Fibroblast of skin of scalp (primary cell): ENCODE measurements at places on chromosomes 1 and 21.

- peak; percentile 71 for DNase-seq
Measured at GRCh38 chr1:222920169-222920568, 105.3 kb downstream of the DISP1 start.

DNA sequence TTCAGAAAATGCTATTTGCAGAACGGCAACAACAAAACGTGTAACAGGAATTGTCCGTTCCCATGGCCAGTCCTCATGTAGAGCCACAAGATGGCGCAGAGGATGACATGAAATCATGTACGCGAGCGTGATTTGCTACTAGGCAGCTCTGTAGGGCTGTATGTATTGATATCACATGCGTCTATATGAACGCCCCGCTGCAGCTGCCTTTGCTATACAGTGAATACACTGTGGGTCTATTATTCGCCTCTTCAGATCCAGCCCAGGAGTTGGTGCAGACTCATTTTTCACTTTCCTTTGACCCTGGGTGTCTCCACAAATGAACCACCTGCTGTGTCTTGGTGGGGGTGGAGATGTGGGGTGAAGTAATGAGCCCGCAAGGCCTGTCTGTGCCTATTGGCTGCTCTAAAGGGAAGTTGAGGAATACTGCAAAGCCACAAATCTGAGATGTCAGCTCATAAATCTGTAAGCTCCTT is 361.5 kb downstream of the KIF26B start:
- peak; percentile 36 for DNase-seq

GRCh38 chr1:220921498-220921897 is 42.3 kb downstream of the HLX start:
- no peak for DNase-seq

DNA sequence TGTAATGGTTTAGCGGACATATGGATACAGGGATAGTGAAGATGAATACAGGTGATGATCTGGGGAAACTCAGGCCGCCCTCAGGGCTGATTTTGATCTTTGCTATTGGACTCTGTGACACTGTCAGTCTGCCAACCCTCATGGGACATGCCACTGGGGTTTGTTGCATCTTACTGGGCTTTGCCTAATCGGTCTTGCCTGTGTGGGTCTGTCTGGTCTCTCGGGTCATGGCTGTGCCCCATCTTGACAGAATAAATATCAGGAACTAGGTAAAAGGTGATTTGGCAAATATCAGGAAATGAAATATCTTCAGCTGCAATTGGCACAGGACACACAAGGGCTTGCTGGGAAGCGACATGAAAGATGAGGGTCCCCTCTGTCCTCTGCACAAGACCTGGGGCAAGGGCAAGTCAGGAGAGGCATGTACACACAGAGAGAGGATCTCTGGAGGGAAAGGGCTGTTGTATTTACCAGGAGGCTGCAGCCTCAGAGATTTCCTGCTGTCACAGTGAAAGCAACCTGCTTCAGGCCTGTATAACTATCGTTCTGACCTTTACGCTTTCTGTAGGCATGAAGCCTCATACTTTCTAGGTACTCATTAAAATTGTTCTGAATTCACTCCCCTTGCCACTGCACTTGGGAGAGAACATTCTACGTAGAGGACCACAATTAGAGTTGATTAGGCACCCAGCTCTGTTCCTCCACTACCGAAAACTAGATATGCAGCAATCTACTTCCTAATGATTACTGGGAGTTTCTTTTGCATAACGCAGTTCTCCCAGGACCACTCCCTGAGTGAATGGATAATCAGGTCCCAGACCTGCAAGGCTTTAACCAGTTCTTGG is 52.0 kb upstream of the GADD45A start:
- no peak for DNase-seq

GRCh38 chr1:16091296-16091695 is 17.8 kb upstream of the FAM131C start:
- no peak for DNase-seq

DNA sequence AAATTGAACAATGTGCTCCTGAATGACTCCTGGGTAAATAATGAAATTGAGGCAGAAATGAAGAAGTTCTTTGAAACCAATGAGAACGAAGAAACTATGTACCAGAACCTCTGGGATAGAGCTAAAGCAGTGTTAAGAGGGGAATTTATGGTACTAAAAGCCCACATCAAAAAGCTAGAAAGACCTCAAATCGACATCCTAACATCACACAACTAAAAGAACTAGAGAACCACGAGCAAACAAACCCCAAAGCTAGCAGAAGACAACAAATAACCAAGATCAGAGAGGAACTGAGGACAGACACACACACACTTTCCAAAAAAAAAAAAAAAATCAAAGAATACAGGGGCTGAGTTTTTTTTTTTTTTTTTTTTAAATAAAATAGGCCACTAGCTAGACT is 564.2 kb downstream of the SMYD3 start:
- no peak for DNase-seq

DNA sequence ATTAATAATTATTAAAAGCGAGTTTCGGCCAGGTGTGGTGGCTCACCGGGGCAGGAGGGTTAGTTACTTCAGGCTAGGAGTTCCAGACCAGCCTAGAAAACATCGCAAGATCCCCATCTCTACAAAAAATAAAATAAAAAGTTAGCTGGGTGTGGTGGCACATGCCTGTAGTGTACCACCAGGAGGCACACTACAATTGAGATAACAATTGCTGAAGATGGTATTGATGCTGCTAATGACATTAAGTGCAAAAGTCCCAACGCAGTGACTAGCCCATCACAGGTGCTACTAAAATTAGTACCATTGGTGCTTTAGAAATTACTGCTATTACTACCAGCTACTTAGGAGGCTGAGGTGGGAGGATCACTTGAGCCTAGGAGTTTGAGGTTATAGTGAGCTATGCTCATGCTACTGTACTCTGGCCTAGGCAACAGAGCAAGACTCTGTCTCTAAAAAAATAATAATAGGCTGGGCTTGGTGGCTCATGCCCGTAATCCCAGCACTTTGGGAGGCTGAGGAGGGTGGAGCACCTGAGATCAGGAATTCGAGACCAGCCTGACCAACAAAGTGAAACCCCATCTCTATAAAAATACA is 156.6 kb downstream of the GREM2 start:
- DNase-seq: peak; percentile 29

DNA sequence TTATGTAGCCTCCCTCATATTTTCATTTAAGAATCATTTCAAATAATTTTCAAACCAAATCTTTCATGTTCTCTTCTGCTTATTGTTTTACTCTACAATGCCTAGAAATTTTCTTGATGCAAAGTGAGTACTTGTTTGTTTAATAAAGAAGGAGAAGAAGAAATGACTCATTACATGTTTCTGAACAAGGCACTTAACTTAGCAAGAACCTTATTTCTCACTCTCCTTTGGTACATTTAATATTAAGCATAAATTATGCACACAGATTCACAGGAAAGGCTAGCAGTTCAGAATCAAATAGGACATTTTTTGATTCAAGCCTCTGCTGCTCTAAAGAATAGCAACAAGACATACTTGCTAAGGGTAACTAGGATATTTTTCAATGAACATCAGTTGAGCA is 9.1 kb downstream of the SCYL3 start:
- DNase-seq: no peak

DNA sequence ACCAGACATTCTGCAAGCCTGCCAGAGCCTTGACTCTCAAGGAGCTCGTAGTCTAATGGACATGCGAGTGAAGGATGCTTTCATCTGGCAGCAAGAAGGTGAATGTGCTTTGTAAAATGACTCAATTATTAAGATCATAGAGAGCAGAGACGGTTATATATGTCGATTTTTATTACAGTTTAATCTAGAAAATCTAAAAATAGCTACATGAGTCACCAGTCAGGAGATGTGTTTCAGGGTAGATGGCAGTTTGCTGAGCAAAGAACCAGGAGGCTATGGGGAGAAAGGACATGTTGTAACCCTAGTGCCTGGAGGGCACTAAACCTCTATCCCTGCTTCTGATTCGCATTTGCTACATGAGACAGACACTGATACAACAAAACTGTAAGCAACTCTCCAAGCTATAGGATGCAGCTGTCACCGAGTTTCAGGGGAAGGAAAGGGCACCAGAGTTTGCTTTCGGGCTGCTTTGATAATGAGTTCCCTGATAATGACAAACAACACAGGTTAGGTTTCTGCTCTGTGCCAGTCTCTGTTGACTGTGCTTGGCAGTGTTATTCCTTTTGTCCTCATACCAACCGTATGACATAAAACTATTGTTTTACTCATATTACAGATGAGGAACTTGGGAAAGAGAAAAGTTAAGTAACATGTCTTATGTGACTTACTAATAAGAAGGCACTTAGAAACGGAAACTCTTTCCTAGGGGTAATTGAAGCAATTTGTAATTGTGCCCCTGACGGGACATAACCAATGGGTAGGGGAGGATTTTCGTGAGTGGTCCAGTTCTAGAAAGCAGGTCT is 43.2 kb downstream of the C1orf198 start:
- DNase-seq: peak; percentile 68

DNA sequence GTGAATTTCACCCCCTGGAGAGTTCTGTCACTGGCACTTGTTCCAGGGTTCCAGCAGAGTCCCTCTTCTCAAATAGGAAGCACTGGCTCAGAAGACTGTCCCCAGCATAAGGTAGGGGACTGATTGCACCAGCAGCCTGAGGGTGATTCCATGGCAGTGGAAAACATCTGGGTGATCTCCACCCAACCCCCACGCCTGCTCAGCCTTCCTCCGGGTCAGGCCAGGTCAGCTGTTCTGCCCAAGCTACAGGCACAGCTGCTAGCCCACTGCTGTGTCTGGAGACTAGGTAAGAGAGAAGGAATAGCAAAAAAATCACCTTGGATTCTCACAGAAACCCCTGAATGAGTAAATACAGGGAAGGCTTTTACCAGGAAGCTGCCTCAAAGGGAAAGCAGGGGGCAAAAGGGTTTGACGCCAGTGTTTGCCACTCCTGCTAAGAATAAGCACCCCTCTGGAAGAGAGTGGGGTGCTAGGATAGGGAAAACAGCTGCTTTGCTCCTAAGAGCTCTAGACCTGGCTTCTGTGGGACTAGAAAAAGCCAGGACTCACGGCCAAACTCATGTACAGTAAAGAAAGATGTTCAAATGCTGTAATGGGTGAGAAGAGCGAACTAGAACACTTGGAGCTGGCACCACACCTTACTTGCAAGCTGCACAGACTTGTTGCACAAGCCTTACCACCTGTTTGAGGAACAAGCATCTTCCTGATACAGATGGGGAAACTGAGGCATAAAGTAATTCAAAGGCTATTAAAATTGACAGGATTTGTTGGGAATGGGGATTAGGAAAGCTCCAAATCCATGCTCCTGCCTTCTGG is 1.0 kb upstream of the DENND2D start:
- DNase-seq: no peak

GRCh38 chr1:74531796-74532195 is 19.4 kb upstream of the LRRC53 start:
- DNase-seq: no peak

DNA sequence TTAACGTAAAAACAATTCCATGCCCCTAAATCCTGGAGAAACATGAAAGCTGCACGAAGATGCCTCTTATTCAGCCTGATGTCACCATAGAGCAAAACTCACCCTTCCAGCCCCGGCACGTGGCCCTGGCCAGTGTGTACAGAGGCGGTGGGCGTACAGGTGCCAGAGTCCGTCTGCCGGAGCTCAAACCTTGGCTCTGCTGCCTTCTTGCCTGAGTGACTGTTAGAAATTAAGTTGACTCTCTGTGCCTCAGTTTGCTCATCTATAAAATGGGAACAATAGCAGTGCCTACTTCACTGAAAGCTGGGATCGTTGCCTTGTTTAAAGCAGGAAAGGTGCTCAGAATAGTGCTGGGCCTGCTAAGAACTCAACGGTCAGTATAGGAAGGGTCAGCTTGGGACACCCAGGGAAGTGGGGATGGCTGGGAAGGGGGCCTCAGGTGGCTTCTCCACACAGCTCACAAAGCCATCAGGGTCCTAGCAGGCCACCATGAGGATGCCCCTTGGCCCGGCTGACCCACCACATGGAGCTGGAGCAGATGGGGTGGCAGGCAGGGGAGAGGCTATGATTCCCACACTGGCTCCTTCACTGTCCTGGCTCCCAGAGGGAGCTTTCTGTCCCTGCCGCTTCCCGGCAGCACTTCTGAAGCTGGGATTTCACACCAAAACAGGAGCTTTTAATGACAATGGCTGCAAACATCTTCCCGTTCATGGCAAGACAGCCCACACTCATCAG is 237.2 kb downstream of the NPHP4 start:
- DNase-seq: no peak

GRCh38 chr1:40985875-40986274 is 6.4 kb downstream of the CTPS1 start:
- DNase-seq: no peak

DNA sequence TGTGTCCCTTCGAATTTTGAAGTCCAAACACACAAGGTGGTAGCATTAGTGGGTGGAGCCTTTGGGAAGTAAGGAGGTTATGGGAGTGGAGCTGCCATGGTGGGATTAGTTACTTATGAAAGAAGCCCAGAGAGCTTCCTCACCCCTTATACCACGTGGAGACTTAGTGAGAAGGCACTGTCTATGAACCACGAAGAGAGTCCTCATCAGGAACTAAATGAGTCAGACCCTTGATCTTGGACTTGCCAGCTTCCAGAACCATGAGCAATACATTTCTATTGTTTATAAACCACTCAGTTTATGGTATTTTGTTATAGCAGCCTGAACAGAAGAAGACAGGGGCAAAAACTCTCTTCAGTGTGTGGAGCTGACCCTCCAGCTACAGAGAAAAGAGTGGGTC is 259.3 kb upstream of the AJAP1 start:
- DNase-seq: peak; percentile 41

DNA sequence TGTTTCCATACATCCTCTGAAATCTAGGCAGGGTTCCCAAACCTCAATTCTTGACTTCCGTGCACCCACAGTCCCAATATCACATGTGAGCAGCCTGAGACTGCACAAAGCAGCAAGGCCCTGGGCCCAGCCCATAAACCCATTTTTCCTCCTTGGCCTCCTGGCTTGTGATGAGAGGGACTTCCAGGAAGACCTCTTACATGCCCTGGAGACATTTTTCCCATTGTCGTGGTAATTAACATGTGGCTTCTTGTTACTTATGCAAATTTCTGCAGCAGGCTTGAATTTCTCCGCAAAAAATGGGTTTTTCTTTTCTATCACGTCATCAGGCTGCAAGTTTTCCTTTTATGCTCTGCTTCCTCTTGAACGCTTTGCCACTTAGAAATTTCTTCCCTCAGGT is 3.3 kb upstream of the PIGK start:
- DNase-seq: no peak

DNA sequence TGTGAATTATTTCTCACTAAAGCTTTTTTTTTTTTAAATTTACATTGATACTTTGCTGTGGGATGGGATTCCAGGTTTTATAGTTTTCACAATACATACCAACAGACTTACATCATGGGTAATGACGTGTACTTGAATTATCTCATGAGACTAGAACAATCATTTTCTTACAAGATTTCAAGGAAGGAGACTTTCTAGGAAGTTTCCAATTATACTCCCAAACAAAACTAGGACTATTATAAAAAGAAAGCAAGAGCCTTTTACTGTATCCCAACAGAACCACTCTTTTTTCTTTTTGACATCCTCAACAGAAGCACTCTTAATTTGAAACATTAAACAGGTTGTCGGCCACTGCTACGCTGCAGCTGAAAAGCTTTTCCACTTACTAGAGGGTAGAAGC is 48.7 kb downstream of the TESK2 start:
- peak; percentile 73 for DNase-seq
